ENCODE measurements at places on chromosomes 11 and 22.
A peak's percentile ranks its signal among the peaks of the same experiment; 100 is the strongest.

- no peak for DNase-seq
Measured at GRCh38 chr11:18563090-18563730, 25.3 kb downstream of the UEVLD start.

GRCh38 chr11:2139621-2140337, 590 bp upstream of the IGF2 start:
- DNase-seq = no peak

DNA sequence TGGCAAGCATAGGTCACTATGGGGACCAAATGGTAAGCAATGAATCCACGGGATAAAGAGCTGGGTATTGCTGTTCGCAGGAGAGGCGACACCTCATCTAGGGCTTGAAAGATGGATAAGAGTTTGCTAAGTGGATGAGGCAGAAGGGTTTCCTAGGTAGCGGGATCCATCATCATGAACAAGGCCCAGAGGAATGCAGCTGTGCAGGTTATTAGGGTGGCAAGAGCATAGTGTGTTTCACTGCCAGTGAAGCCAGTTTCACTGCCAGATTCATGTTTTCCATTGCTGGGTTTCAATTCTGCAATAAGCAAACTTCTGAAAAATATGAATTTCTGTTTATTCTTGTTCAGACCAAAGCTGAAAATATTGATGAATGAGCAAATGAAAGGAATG, 27.2 kb downstream of the WEE1 start:
- DNase-seq = peak; percentile 70

DNA sequence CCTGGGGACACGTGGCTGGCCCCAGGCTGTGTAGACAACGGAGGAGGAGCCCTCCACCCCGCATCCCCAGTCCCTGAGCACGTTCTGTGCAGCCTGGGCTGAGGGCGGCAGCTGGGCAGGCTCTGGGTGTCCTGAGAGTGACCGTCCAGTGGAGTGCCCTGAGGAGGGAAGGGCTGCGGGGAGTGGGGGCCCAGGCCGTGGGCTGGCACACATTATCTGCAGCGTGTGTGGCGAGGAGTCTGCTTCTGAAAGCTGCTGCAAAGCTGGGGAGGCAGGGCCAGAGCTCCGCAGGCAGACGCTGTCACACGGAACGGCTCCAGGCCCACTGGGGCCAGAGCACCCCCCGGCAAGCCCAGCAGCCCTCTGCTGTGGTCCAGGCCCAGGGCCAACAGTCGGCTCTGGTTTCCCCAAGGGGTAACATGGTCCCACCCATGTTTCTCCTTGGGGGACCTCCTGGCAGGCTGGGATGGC, 835 bp upstream of the ANO9 start:
- DNase-seq = no peak

DNA sequence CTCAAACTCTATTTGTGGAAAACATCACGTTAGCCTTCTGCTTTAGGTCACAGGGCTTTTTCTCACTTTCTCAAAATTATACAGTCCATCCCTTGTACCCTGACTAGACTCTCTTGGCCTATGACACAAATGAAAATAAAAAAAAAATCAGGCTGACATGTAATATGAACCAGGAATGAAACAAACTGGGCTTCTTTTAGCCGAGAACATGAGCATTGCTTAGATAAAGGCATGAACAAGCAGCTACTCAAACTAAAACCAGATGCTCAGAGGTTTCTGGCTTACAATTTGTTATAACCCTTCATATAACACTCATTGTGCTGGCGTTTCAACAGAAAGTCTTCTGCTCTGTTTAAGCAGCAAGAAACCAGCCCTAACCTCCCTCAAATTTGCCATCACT, 265.5 kb upstream of the NARS2 start:
- DNase-seq = no peak

- DNase-seq = no peak
Measured at GRCh38 chr11:19508165-19508564, 204.5 kb upstream of the NAV2 start.

GRCh38 chr22:48554893-48555572, 1272.6 kb downstream of the BRD1 start:
- peak; percentile 2 for DNase-seq
